Activated naive CD4-positive, alpha-beta T cell (primary cell): ENCODE measurements at places on chromosomes 16 and 17.
A peak's percentile ranks its signal among the peaks of the same experiment; 100 is the strongest.

DNA sequence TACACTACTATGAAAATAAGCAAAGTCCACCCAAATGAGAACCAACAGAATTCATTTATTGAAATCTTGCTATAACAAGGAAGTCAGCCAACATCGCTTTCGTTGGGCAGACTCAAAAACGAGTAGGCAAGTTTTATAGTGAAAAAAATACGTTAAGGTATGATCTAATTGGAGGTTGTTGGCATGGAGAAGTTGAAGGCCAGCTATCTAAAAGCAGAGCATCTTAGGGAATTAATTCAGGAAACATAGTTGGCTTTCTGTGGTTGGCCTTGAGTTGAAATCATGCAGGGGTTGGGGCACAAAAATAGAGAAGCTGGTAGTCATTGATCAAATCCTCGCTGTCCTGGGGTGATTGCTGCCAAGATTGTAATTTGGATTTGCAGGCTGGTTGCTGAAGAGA is 118.3 kb downstream of the PPM1E start:
- no peak for DNase-seq

- DNase-seq, result no peak
Observed at GRCh38 chr17:29650396-29650795, 27.7 kb upstream of the CORO6 start.

- DNase-seq, result peak; percentile 4
Observed at GRCh38 chr16:78002915-78003538, 19.3 kb upstream of the CLEC3A start.

- DNase-seq, result no peak
Observed at GRCh38 chr17:8836821-8837562, 30.5 kb downstream of the PIK3R6 start.

DNA sequence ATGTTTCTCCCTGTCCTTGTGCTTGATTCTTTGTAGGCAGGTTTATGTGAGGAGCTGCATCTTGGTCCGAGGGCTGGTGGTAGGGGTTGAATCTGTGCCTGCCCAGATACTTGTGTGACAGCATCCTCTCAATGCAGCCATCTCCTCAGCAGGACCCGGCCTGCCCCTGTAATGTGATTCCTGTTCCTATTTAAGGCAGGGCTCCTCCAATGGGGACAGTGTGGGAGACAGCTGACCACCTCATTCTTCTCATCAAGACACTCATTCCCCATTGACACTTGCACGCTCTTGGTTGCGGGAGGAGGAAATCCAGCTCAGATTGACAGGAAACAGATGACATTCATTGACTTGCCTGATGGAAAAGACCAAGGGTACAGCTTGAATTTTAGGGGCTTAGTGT is 384.5 kb downstream of the CPPED1 start:
- no peak for DNase-seq

GRCh38 chr17:1716912-1717695 is 6.9 kb upstream of the TLCD2 start:
- peak; percentile 32 for DNase-seq

DNA sequence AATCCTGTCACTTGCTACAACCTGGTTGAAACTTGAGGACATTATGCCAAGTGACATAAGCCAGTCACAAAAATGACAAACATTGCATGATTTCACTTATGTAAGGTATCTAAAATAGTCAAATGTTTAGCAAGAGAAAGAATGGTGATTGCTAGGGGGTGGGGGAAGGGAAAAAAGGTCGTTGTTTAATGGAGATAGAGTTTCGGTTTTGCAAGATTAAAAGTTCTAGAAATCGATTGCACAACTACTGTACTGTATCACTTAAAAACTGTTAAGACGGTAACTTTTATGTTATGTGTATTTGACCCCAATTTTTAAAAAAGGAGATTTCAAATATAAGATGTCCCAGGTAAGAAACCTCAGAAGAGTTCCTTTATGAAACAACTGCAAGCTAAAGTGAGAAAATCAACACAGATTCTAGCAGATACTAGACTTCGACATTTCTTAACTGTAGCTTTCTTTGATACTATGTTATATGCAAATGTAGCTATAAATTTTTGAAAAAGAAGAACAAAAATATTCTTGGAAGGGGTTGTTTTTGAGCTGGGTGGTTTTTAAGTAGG is 5.9 kb downstream of the MEOX1 start:
- DNase-seq, result no peak
